ENCODE measurements at places on chromosomes 1 and 21. TPM values are rescaled to one million over a fixed set of nuclear protein-coding genes. Genes with fewer than 3 reads are reported as not detected.

The C1orf210 gene
- polyA plus RNA-seq = not detected

The PDZK1 gene
- polyA plus RNA-seq = not detected

GRCh38 chr1:94698356-94698755, 121.8 kb upstream of the SLC44A3 start:
- no peaks in the 10 kb centered on the region for H3K36me3 ChIP-seq
- no peak overlapping the region for H3K27ac ChIP-seq
- no peaks in the 10 kb centered on the region for H3K4me1 ChIP-seq
- H3K27me3 ChIP-seq = no peaks in the 10 kb centered on the region
- no peak overlapping the region for H3K4me3 ChIP-seq

- H3K27ac ChIP-seq = no peak overlapping the region
- no peaks in the 10 kb centered on the region for H3K27me3 ChIP-seq
- no peak for DNase-seq
- no peaks in the 10 kb centered on the region for H3K36me3 ChIP-seq
- no peak overlapping the region for H3K4me3 ChIP-seq
Measured at GRCh38 chr1:206953626-206954025, 7.4 kb upstream of the PIGR start.

DNA sequence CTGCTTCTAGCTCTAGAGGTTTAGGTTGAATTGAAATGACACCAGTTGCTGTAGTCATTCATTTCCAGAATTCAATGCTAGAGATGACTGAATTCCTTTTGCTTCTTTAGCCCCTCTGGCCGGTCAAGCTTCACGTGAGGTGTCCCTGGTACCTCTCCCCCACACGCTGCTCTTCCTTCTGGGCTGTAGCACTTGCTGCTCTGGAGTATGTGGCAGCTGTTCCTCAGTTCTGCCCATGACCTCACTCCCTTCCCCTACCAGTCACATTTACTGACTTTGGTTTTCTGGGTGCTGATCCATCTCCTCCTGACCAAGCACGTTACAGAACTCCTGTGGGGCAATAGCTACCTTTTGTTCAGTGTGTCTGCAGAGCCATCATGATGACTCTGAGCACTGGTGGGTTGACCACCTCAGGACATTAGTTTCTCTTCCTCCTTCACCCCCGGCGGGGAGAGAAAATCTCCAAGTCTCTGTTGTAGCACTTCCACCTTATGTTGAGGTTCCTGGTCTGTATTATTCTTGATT, 128.1 kb downstream of the HHAT start:
- no peaks in the 10 kb centered on the region for H3K27me3 ChIP-seq
- no peak overlapping the region for H3K27ac ChIP-seq
- no peaks in the 10 kb centered on the region for H3K36me3 ChIP-seq
- no peak overlapping the region for H3K4me3 ChIP-seq

Data from CD14-positive monocyte (primary cell).